ENCODE measurements at places on chromosomes 7 and 10. TPM values are rescaled to one million over a fixed set of nuclear protein-coding genes. Genes with fewer than 3 reads are reported as not detected.

Gene ZNF800
- 25.8 TPM for total RNA-seq

Gene OLAH
- not detected for total RNA-seq

Gene GIMAP5
- total RNA-seq: not detected

Gene SLC16A12
- total RNA-seq: 3.7 TPM

DNA sequence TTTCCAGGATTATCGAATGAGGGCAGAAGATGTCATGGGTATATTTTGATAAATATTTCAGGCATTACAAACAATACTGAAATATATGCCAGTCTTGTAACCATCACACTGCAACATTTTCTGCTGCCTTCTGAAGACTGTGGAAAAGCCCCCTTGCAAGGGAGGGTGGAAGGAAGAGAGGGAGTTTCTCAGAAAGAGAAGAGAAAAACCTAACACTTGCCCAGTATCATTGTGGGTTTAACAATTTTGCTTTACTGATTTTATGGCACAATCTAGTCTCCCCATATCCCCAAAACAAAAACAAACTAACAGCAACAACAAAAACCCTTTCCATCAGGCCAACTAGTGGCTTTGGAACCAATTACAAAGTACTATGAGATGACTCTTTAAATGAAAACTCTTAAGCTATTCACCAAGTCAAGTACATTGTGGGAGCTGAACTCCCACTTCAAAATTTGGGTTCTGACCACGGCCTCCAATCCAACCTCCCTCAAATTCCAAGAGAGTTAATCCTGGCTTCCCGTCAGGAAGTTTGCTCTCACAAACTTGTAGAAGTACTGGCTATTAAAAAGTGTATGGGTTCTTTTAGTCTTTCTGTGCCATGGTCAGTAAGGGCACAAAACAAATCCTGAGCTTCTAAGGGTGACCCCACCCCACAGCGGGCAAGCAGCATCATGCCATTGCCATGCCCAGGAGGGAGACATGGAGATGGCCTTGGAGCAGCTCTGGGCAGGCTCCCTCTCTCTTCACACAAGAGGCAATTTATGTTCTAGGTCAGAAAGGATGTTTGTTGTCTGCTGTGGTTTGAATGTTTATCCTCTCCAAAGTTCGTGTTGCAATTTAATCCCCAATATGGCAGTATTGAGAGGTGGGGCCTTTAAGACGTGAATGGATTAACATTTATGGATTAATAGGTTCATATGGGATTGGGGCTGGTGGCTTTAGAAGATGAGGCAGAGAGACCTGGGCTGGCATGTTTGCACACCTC is 96.3 kb downstream of the JAZF1 start:
- DNase-seq: no peak

DNA sequence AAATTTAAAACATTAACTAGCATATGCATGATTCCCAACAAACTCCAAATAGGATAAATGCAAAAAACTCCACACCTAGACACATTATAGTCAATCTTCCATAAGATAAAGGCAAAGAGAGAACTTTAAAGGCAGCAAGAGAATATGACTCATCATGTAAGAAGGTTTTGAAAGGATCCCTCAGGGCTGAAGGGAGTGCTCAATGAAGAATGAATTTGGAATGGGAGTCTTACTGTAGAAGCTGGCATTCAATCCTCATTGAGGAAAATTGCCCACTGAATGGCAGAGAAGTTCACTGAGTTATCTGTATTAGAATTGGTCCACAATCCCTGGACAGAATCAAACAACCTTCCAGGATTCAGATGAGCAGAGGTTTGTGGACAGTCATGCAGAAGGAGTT is 26.1 kb upstream of the ZNF365 start:
- DNase-seq: no peak

DNA sequence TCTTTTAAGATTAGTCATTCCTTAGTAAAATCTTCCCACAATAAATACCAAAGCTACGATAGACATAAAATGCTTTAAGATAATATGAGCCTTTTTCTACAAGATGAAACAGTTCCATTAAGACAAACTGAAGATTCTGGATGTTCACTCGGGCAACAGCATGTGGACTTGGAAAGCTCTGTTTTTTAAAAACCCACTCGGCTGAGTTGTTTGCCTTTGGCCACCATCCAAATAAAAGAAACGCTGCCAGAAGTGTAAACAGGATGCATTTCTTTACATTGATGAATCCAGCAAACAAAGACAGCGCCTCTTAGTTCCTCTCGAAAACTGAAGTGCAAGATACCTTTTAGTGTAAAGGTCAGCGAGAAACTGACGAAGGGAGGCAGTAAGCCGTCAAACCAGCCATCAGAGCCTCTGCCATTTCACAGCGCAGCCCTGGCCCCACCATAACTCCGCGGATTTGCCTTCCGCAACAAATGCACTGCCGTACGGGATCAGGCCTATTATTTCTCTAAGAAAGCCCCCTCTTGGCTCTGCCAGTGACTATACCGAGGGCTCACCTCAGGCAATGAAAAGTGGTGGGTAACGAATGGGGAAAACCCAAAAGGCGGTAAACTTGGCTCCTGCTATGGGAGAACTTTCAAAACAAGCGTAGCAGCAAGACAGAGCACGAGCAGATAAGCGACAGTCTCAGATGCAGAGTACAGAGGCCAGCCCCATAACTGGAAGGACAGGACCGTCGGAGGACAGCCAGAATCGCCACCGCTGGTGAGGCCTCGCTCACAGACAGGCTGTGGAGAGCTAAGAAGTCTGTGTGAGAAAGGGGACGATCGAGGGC is 41.4 kb downstream of the GNA12 start:
- DNase-seq: no peak

GRCh38 chr7:123643495-123644441 is 11.9 kb upstream of the LMOD2 start:
- DNase-seq: no peak

DNA sequence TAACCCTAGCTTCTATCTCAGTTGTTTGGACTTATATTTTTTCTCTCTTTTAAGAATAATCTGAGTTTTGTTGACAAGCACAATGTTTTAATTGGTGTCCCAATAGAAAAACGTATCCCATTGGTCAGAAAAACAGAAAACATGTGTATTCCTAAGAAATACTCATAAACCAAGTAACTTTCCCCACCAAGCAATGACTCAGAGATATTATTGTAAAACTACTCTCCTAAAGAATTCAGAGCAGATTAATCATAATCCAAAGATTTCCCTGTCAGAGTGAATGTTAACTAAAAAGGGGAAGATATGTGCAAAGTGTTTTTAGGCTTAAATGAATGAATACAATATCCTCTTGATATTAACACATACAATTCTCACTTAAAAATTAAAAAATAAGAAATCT is 29.4 kb upstream of the MBL2 start:
- no peak for DNase-seq

DNA sequence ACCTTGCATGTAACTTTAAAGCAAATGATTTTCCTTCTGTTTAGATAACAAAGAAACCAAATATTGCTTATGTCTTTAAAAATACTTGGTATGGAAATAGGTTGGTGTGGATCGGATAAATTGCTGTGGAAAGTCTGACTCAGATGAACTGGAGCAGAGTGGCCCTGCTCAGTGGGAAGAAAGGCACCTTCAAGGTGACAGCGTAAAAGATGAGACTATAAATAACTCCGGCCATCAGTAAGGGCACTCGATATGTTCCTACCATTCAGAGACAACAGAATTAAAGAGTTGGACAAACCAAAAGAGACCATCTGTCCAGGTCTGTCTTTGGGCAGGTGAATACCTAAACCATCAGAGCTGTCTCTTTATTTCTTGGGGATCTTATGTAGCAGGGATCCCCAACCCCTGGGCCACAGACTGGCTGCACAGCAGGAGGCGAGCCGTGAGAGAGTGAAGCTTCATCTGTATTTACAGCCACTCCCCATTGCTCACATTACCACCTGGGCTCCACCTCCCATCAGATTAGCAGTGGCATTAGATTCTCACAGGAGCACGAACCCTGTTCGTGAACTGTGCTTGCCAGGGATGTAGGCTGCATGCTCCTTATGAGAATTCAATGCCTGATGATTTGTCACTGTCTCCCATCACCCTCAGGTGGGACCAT is 357.1 kb downstream of the PRPF18 start:
- DNase-seq: no peak

- DNase-seq: no peak
Measured at GRCh38 chr10:24010436-24010970, 198.4 kb upstream of the KIAA1217 start.

Measured in type B pancreatic cell (in vitro differentiated cells).